ENCODE measurements at places on chromosomes 4 and X.

DNA sequence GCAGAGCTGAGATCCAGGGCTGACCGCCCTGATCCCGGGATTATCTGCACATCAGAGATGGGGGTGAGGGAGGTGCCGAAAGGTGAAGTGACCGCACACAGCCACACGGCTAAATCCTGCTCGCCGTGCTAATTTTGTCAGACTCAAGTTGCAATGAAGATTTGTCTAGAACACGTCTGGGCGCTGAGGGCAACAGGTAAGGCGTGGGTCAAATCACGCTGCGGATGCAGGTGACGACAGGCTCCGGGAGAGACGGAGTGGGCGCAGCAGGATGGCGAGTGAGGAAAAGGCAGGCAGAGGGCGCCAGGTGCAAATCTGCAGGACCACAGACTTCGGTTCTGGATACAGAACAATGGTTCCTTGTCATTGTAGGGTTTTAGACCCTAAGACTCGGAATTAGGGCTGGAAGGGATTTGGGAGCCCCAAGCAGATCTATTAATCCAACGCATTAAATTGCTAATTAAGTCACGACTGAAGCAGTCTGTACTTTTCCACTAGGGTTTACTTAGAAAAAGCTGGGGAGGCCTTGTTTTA is 1.9 kb upstream of the TBC1D14 start:
- DNase-seq: no peak

GRCh38 chrX:10929747-10930146 is 181.4 kb upstream of the HCCS start:
- DNase-seq: no peak

GRCh38 chr4:105619188-105619931 is 66.9 kb downstream of the ARHGEF38 start:
- no peak for DNase-seq

- no peak for DNase-seq
Observed at GRCh38 chr4:57320849-57321248, 210.7 kb upstream of the IGFBP7 start.

DNA sequence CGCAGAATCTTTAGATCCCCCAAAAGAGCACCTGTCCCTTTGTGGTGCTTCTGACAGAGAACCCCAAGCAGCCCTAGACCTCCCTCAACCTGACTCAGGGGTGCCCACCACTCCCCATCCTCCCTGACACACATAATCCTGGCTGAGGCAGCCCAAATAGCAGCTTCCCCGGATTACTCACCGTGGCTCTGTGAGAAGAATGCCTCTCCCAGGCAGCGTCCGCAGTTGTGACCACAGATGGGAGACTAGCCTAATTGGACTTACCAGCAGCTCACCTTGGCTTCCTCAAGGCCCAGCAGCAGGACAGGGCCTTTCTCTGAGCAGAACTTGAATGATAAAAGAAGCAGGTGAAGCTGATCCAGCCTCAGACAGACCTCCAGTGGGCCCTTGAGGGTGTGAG is 10.3 kb upstream of the ODAPH start:
- DNase-seq: peak; percentile 57

- DNase-seq: no peak
Observed at GRCh38 chr4:38572793-38573192, 91.2 kb upstream of the KLF3 start.

GRCh38 chrX:113929004-113929403 is 654.9 kb upstream of the HTR2C start:
- DNase-seq: peak; percentile 0

DNA sequence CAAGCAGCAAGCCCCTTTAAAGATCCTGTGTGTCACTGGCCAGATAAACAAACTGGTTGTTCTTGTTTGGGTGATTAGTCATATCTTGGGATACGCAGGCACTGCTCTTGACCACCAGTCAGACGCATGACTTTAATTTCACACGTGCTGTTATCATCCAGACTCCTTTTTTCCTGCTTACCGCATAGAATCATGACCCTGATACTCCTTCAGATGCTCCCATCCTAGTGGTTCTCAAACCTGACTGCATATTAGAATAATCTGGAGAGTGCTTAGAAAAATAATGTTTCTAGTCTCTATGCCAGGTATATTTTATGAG is 78.8 kb downstream of the CLDN22 start:
- no peak for DNase-seq

GRCh38 chr4:187042251-187042650 is 318.6 kb upstream of the FAT1 start:
- DNase-seq: no peak

GRCh38 chr4:55068522-55068921 is 56.9 kb downstream of the KDR start:
- DNase-seq: no peak

DNA sequence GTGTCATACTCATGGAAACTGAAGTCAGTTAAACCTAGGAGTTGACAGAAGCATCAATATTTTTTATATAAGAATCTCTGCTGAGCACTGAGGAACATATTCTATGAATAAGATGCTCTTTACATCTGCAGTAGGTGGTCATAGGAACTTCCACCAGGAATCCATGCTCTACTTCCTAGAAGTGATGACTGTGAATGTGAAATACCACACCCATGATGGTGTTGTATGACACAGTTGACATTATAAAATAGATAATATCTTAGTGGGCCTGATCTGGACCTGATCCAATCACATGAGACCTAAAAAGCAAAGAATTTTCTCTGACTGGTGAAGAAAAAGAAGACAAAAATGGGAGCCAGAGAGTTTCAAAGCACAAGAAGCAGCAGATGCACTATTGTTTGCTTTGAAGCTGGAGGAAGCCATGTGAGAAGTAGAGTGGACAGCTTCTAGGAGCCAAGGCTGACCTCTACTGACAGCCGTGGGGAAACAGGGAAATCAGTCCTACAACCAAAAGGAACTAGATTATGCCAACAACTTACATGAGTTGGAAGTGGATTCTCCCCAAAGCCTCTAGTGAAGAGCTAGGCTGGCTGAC is 68.6 kb upstream of the HS3ST1 start:
- DNase-seq: no peak

DNA sequence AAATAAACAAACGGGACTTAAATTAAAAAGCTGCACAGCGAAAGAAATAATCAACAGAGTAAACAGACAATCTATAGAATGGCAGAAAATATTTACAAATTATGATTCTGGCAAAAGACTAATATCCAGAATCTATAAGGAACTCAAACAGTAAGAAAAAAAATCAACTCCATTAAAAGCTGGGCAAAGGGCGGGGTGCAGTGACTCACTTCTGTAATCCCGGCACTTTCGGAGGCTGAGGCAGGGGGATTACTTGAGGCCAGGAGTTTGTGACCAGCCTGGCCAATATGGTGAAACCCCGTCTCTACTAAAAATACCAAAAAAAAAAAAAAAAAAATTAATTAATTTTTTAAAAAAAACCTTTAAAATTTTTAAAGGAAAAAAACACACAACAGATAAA is 109.0 kb downstream of the ATP11C start:
- no peak for DNase-seq

DNA sequence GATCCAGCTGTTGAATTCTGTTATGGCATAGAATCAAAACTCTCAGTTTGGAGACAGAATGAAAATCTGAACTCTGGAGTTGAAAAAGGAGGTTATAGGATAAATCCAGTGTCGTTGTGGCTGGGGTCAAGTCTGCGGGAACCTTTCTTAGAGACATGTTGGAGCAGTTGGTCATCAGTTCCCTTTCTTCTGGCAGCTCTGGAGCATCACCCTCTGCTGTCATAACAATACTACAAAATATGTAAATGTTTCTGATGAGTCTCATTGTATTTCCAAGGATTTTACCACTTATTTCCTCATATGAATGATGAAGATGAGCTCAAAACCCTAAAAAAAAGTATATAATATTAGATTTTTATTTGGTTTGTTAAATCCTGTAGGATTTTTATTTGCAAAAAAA is 7.5 kb downstream of the TLR10 start:
- no peak for DNase-seq

- DNase-seq: no peak
Observed at GRCh38 chr4:152246659-152247058, 289.2 kb downstream of the FBXW7 start.

DNA sequence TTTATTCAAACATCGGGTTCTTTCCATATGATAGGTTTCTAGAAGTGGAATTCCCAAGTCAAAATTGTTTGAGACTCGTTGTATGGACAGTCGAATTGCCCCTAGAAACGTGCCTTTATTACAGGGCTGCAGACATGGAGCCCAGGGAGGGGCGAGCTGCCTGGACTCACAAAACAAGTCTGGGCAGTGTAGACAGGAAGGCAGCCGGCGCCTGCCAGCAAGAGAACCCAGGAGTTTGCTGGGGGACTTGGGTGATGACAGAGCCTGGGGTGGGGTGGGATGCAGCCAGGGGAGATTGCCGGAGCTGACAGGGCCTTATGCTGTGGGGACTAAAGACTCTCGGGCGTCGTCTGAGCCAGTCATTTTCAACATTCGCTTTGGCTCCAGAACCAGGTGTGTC is 107.4 kb upstream of the MSX1 start:
- no peak for DNase-seq

DNA sequence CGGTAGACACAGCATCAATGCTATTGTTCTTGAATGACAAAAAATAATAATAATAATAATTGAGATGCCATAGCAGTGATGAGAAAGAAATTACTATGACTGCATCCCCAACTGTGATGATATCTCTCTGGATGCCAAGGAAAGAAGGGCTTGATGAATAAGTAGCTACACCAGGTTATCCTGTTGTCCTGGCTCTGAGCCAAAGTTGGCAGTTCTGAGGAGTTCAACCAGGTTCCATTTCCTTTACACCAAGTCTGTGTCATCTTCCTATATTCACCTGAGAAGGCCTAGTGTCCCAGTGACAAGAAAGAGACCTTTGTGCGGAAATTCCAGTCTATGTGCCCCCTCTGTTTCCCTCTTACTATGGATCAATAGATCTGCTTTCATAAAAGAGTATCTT is 3.4 kb upstream of the MAML3 start:
- no peak for DNase-seq

DNA sequence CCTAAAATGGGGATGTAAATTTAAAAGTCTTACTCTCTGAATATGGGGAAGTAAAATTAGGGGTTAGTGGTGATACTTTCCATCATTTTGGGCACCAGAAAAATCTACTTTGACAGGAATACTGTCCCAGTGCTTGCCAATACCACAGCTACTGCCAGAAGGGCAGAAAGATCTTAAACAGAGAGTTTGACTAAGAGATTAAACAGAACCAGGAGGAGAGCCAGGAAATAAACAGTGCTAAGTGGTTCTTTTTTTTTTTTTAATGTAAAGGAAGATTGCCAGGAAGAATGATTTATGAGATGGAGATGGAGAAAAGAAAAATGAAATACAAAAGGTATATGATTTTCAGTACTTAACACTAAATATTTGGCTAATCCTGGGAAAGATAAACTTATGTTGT is 126.8 kb downstream of the RTL3 start:
- DNase-seq: no peak

DNA sequence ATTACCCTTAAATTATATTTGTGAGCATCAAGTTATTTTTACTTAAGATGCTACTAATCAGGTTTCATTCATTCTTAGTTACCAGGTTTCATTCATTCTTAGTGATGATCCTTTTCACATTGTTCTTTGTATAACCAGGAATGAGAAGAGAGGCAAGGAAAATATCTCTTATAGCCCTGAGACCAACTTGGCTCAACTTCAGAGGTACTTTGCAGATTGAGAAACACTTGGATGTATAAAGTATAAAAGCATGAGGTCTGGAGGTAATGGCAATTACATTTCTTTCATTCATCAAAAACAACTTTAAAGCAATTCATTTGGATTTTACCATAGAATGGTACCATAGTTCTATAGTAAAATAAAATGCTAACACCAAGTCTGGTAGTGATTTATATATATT is 231.0 kb downstream of the PRDM5 start:
- DNase-seq: no peak

DNA sequence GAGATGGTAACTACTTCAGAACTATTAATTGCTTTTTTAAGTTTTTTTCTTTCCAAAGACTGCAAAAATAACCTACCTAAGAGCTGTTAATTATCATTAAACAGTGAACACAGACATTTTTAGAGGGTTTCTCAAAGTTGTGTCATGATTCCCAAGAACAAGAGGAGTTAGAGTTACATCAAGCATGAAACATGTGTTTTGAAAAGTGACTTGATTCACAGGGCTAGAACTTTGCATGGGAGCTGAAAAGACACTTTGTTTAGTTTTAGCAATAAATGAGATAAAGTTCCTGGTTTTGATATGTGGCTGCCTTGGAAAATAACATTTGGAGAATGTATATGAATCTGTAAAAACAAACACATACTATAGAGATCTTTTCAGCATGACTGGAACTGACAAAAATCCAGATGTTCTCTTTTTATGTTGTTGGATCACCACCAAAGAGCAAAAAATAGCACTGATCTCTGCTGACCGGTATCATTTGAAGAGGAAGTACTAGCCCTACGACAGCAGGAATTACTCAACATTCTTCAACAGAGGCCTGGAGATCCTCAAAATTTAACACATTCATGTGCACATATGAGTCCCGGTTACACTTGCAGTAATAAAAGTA is 173.0 kb upstream of the PCDH18 start:
- peak; percentile 93 for DNase-seq

DNA sequence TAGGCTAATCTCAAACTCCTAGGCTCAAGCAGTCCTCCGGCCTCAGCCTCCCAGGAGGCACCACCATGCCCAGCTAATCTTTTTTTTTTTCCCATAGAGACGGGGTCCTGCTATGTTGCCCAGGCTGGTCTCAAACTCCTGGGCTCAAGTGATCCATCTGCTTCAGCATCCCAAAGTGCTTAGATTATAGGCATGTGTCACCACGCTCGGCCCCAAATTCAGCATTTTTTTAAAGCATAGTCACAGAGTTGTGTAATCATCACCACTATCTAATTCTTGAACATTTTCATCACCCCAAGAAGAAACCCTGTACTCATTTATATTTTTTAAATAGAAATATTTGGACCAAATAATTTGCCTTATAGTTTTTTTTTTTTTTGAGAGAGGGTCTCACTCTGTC is 10.3 kb downstream of the CENPI start:
- peak; percentile 67 for DNase-seq

- DNase-seq: no peak
Observed at GRCh38 chr4:89284020-89284424, 23.6 kb downstream of the GPRIN3 start.

GRCh38 chr4:40630335-40631021 is 814 bp upstream of the RBM47 start:
- DNase-seq: no peak

- no peak for DNase-seq
Observed at GRCh38 chr4:40200875-40201801, 4.3 kb downstream of the RHOH start.

DNA sequence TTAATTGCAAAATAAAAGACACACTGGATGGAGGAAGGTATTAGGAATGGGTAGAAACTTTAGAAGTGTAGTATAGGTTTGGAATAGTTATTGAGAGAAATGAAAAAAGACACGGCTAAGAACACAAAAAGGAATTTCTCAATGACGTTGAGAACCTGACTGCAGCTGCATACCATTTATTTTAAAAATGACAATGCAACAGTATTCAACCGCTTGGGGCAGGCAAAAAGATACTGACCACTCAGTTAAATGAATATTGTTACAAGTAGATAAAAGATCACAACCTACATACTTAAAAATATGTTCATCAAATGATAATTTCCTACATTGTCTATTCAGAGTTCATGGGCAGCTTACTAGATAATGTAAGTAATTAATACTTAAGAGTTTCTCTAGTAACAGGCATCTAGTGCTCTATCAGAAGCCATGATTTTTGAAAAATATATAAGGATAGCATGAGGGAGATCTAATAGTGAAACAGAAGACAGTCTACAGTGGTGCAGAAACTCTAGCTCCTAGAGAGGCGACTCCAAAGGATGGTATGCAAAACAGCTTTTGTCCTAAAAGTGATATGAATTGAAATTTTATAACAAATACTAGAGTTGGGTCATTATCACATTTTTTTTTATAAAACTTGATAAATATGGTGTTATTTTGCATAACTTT is 216.2 kb upstream of the VEGFC start:
- no peak for DNase-seq

Data from fibroblast of skin of right quadriceps (primary cell).